CD4-positive, alpha-beta T cell treated with Interleukin-4 for 1 hour (primary cell): ENCODE measurements at places on chromosomes 1 and 21.
A peak's percentile ranks its signal among the peaks of the same experiment; 100 is the strongest.

DNA sequence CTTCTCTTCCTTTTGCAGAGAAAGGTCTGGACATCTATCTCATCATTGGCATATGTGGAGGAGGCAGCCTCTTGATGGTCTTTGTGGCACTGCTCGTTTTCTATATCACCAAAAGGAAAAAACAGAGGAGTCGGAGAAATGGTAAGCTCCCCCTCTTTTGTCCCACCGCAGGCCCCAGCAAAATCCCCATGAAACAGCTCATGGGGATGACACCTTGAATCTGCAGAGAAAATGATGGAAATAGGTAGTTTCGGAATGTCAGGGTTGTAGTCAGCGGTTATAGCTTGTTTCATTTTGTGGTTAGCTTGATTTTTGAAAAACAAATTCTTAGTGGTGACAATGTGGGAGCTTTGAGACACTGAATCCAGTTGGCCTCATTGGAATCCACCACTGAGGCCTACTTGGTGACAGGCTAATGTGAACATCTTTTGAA is 10.3 kb downstream of the CD2 start:
- peak; percentile 81 for DNase-seq

- DNase-seq, result no peak
Observed at GRCh38 chr1:206108635-206109034, 8.6 kb downstream of the AVPR1B start.

DNA sequence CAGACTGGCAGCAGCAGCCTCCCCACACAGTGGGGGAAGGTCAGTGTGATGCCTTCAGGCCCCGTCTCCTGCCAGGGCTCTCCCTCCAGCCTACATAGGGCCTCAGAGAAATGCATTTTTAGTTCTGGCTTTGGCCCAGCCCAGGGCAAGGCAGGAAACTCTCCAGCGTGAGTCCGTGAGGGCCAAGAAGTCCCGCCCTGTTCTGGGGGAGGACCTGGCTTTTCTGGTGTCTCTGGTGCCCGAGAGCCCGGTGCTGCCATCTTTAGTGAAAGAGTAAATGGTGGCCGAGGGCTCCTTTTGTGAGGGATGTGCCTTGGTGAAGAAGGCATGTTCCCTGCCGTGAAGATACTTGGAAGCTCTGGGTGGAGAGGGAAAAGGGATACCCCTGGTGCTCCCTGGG is 14.8 kb upstream of the DIP2A start:
- DNase-seq, result no peak

GRCh38 chr1:39046613-39047210 is 20.6 kb downstream of the NDUFS5 start:
- DNase-seq, result no peak

- peak; percentile 67 for DNase-seq
Observed at GRCh38 chr1:167455786-167456446, 62.4 kb downstream of the CD247 start.

- DNase-seq, result peak; percentile 66
Observed at GRCh38 chr1:202952818-202953217, 5.3 kb downstream of the ADIPOR1 start.

DNA sequence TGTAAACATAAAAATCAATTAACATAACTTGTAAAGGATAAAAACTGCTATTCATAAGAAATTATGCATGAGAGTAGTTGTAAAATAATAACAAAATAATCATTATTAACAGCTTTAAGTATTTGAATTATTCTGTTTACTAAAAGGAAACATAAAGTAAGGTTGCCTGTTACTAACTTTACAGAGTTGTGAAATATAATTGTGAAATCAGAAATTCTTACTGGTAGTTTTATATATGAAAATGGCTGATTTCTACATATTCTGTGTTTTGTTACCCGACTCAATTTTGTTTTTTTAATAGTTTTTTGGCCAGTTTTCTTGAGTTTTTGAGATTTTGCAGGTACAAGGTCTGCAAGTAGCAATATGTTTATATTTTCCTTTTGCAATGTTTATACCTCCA is 27.8 kb downstream of the FNBP1L start:
- no peak for DNase-seq

DNA sequence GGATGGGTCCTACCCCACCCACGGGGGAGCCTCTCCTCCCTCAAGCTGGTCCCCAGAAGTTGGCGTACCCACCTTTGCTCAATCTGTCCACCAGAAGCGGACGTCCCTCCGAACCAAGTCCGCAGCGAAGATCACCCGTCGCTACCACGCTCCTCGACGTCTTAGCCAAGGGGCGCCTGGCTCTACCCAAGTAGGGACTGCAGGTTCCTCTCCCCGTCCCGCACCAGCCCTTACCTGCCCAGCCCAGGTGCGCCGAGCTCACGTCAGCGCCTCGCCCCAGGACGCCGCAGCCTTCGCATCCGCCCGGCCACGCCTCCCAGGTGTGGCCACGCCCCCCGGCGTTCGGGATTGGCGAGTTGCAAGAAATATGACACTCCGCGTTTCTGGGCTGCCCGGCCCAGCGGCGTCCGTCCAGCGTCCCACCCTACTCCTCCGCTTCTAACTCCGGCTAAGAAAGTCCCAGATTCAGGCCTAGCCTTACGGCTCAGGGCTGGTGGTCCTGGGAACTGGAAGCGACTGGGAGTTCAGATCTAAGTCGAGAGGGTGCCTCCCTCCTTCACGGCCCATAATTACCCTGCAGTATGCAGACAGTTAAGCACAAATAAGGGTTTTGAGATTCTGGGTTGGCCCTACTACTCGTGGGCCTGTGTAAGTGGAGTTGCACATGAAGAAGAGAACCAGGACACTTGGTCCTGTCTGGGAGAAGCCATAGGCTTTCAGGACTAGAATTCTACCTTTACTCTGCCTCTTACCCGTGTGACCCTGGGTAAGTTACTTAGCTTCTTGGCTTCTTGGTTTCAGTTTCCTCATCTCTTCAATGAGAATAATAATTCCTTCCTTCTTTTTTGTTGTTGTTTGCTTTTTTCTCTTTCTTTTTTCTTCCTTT is at the start of gene IRF6:
TSS of gene IRF6 (minus strand) at position 268 of the 886 bp plus-strand sequence. CDS start 4,729 bp downstream, outside the sequence.
- peak; percentile 81 for DNase-seq

GRCh38 chr1:43274804-43275180 is 5.0 kb downstream of the TMEM125 start:
- DNase-seq, result no peak

DNA sequence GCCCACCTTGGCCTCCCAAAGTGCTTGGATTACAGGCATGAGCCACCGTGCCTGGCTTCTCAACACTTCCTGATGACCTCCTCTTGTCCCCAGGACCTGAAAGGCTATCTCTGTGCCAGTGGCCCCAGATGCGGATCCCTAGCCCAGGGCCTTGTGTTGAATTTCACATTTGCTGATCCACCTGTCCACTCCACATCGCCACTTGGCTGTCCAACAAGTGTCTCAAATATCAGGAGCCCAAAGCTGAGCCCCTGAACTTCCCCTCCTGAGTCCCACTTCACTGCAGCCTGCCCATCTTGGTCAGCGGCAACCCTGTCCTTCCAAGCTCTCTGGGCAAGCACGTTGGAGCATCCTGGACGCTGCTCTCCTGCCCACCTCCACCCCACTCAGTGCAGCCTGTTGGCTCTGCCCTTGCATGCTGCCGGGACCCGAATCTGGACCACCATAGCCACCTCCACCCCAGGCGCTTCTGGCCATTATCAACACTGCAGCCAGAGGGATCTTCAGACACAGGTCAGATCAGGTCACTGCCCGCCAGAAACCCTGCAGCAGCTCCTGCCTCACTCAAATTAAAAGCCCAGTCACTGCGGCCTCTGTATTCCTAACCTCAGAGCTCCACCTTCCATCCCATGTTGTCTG is 352.5 kb upstream of the VAMP3 start:
- DNase-seq, result peak; percentile 6

- no peak for DNase-seq
Observed at GRCh38 chr1:61572046-61572445, 152.9 kb downstream of the TM2D1 start.

GRCh38 chr1:96730574-96731298 is 9.2 kb downstream of the PTBP2 start:
- no peak for DNase-seq

GRCh38 chr1:12040457-12041051 is 21.3 kb downstream of the MIIP start:
- no peak for DNase-seq

- DNase-seq, result no peak
Observed at GRCh38 chr1:202002507-202002906, 7.9 kb upstream of the ELF3 start.

GRCh38 chr1:245538671-245539070 is 383.9 kb downstream of the KIF26B start:
- no peak for DNase-seq

- DNase-seq, result no peak
Observed at GRCh38 chr1:161747801-161748200, 1.8 kb upstream of the DUSP12 start.

DNA sequence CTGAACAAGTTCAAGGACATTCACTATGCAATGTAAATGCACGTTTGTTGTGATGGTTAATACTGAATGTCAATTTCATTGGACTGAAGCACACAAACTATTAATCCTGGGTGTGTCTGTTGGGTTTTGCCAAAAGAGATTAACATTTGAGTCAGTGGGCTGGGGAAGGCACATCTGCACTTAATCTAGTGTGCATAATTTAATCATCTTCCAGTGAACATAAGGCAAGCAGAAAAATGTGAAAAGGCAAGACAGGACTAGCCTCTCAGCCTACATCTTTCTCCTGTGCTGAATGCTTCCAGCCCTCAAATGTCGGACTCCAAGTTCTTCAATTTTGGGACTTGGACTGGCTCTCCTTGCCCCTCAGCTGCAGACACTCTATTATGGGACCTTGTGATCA is 40.1 kb downstream of the PRPF38A start:
- DNase-seq, result no peak

- no peak for DNase-seq
Observed at GRCh38 chr1:158719664-158720063, 856 bp downstream of the OR6K3 start.

DNA sequence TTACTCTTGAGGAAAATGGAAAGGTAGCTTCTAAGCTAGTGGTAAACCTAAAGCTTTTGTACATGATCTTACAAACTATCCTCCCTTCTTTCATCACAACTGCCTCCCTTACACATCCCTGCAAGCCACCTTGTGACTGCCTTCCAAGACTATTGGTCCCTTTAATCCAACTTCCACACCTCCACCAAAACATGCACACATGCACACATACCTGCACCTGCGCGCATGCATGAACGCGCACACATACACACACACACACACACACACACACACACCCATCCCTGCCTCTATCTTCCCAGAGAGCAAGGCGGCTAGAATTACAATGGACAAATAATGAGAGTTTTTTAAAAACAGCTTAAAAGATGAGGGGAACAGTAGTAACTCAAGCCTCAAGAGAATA is 58.3 kb downstream of the LUZP1 start:
- DNase-seq, result no peak

DNA sequence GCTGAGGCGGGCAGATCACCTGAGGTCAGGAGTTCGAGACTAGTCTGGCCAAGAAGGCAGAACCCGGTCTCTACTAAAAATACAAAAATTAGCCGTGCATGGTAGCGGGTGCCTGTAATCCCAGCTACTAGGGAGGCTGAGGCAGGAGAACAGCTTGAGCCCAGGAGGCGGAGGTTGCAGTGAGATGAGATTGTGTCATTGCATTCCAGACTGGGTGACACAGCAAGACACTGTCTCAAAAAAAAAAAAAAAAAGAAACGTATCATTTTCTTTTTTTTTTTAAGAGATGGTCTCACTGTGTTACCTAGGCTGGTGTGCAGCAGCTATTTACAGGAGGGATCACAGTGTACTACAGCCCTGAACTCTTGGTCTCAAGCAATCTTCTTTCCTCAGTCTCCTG is 47.3 kb downstream of the ITGB3BP start:
- no peak for DNase-seq

GRCh38 chr1:197515421-197515820 is 247.4 kb downstream of the CRB1 start:
- no peak for DNase-seq

DNA sequence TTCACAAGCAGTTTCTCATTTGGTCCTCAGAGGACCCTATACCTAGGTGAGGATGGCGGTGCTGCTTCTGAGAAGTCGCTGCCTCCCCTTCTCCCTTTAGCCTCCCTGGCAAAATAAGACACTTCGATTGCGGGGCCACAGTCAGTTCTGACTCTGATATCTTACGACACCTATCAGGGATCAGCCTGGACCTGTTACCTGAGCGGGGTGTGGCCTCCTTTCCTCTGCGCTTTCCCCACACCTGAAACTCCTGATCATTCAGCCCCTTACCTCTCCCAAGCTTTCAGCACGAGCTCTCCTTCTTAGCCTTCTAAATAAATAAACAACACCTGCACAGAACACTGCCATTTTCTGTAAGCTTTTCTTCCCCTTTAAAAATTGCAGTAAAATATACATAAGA is 24.6 kb upstream of the GPR137B start:
- no peak for DNase-seq

GRCh38 chr1:118247593-118247992 is 62.6 kb upstream of the SPAG17 start:
- no peak for DNase-seq
